Stimulated activated CD4-positive, alpha-beta T cell treated with anti-CD3 and anti-CD28 coated beads, Interleukin-4, amount 100 ng/mL, for 1 hour (primary cell): ENCODE measurements at places on chromosomes 1 and 21.

DNA sequence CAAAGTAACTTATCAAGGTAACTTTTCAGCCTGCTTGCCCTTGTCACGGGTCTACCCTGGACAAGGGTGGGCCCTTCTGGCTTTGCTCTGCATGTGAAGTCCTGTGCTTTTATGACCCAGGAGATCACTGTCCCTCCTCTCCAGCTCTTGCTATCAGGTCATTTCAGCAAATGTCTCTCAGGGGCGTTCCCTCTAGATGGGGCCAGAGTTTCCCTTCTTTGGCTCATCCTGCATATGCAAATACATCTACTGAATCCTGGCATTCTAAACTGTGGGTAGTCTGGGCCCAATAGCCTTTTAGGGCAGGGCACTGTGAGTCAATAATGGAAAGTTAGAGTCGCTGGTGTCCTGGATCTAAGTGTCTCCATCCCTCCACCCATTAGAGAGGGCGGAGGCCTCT lies 366.9 kb upstream of the USP24 start:
- no peak for DNase-seq

DNA sequence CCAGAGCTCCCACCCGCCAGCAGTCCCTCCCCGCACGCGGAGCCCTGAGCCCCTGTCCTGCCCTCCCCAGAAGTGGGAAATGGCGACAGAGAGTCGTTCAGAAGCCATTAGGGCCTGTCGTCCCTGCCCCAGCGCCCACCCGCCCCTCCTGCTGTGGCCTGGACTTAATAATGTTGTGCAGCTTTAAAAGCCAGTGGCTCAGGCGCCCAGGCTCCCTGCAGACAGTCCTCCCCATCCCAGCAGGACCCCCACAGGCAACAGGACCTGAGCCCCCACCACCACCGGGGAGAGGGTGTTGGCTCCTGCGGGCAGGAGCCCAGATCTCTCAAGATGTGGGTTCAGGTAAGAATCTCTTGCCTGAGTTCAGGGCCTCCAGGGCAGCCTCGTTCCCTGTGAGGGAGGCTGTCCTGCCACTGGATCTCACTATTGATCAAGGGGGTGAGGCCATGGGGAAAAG lies 125.3 kb upstream of the RUNX3 start:
- no peak for DNase-seq

DNA sequence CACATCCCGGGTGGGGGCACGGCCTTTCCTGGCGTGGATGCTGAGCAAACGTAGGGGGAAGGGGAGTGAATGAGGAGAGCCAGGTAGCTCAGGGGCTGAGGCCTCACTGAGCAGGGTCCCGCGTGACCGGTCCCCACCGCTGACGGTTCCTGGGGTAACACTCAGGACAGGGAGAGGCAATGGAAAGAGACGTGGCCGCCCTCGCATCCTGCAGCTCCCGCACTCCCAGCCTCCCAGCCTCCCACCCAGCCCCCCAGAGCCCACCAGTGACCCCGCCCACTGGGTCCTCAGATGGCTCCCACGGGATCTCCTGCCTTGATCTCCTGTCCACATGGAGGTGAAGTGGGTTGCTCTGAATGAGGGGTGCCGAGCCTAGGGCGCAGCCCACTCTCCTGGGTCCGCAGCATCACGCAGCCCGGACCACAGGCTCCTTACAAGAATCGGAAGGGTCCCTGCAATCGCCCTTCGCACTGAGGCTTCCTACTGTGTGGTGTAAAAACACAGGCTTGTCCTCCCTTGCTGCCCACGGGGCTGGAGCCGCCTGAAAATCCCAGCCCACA lies 2.4 kb downstream of the TSPEAR start:
- DNase-seq, result no peak

DNA sequence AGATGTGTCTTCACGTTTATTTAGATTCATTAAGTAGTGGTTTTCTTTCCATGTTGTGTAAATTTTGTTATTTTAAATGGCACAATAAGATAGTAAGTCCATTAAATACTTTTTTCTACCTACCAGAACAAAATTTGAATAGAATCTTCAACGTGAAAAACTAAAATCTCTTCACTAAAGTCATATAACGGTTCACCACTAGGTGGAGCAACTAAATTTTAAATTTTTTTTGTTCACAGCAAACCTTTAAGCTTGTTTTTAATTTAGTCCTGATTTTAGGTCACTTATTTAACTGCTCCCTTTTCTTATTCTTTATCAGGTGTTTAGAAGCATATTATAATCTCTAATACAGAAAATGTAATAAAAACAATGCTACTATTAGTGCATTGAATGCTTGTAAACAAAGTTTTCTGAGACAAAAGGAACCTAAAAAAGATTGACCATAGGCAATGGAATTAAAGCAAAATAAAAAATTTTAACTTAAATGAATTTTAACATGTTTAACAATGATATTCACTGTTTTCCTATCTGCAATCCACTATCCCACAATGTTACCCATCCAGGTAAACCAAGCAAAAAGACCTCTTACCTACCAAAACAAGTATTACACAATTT lies 28.3 kb upstream of the PKN2 start:
- no peak for DNase-seq

- DNase-seq, result no peak
Measured at GRCh38 chr1:27517907-27518718, 28.1 kb upstream of the WASF2 start.

- DNase-seq, result no peak
Measured at GRCh38 chr1:35259561-35259960, 8.9 kb upstream of the ZMYM4 start.

DNA sequence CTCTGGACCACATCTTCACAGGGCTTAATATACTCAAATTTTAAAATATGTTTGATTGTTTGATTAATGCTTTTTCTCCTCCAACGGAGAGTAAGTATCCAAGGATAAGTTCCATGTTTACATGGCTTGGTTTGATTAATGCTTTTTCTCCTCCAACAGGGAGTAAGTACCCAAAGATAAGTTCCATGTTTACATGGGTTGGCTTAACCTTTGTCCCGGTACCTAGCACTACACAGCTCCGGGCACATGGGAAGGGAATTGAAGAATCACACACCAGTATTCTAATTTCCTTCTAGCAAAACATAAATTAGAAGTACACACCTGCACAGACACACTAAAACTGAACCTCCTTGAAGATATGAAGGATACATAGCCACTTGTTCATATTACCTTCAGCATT lies 77.5 kb downstream of the ARID4B start:
- DNase-seq, result no peak

DNA sequence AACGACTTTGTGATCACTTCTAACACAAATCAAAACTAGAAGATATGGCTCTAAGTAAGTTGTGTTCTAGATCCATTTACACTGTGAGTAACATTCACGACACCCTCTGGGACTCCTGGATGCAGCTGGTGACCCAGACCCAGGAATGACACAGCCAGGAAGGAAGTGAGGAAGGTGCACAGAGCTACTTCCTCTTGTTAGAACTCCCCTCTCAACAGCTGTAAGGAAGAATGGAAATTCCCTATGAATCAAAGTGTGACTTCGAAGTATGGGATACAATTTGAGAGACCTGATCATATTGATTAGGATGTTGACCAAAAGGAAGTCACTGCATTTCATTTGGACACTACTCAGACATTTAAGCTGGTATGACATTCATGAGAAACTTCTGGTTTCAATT lies 185.3 kb downstream of the NRIP1 start:
- DNase-seq, result no peak

DNA sequence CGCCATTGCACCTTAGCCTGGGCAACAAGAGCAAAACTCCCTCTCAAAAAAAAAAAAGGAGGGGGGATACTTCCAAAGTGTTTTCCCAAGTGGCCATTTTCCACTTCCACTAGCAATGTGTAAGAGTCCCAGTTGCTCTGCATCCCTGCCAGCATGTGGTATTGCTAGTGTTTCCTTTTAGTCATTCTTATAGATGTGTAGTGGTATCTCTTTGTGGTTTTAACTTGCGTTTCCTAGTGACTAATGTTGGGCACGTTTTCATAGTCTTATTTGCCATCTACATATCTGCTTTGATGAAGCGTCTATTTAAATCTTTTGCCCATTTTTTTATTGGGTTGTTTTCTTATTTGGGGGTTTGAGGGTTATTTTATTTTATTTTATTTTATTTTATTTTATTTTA lies 31.1 kb downstream of the INAVA start:
- DNase-seq, result no peak

GRCh38 chr1:244361764-244362473 lies 89.8 kb downstream of the ADSS2 start:
- DNase-seq, result no peak

DNA sequence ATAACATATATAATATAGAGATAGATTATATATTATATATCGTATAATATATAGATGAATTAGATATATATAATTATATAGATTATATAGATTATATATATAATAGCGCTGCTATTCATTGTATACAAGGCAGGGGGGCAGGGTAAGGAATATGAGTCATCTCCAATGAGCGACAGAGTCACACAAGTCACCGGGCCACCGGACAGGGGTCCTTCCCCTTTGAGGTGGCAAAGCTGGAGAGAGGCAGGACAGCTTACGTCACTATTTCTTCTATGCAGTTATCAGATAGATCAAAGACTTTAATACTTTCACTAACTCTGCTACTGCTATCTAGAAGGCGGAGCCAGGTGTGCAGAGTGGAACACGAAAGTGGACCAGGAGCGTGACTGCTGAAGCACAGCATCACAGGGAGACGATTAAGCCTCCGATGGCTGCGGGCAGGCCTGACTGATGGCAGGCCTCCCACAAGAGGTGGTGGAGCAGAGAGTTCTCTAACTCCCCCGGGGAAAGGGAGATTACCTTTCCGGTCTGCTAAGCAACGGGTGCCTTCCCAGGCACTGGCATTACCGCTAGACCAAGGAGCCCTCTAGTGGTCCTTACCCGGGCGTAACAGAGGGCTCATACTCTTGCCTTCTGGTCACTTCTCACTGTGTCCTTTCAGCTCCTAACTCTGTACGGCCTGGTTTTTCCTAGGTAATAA lies 2154.7 kb downstream of the MRPL39 start:
- no peak for DNase-seq

DNA sequence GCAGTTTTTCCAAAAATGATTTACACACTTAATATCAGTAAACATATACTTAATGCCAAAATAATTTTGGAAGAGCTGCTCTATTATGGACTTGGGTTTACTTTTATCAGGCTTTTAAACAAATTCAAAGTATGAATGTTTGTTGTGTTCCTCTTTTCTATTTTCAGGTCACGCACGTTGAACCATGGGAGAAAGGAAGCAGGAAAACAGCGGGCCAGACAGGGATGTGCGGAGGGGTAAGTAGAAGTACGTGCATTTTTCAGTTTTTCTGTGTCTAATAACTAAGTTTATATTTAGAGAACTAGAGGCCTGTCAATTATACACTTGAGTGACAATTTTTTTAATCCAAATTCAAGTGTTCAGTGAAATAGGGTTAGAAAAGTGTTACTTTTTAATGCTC lies 3.4 kb downstream of the PRPF38B start:
- no peak for DNase-seq

GRCh38 chr1:54950369-54951163 lies 29.9 kb upstream of the TMEM61 start:
- DNase-seq, result peak; percentile 27

GRCh38 chr1:236179634-236180033 lies 37.3 kb downstream of the GPR137B start:
- no peak for DNase-seq

- DNase-seq, result no peak
Measured at GRCh38 chr1:92123868-92124267, 43.7 kb downstream of the BTBD8 start.

DNA sequence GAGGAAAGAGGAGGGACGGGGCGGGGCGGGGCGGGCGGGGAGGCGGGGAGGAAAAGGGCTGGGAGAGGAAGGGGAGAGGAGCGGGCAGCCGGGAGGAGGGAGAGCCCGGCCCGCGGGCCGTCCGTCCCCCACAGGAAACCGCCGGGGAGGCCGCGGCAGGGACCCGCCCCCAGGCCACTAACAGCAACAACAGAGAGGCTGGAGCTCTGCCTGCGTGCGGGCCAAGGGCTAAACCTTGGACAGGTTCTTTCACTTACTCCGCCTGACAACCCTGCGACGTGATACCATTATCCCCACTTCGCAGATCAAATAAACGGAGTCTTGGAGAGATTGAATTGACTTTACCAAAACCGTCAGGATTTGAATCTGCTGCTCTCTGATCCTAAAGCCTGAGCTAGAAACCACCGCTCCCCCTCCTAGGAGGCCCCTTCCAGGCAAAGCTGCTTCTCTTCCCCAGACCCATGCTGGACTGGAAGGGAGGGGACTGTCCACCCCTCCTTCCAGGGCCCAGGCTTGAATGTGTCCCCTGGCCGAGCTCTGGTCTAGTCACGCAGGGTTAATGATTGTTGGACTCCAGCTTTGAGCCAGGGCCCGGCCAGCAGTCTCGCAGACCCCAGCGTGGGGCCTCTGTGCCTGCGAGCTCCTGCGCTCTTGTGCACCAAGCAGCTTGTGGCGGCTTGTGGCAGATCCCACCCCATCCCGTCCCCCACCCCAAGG lies at the start of gene EVA1B:
Gene EVA1B (minus strand): TSS at position 10 of the 717 bp plus-strand sequence. CDS start 608 bp downstream, outside the sequence.
- peak; percentile 42 for DNase-seq

- DNase-seq, result no peak
Measured at GRCh38 chr1:213414911-213415310, 363.9 kb downstream of the RPS6KC1 start.

- no peak for DNase-seq
Measured at GRCh38 chr1:53979712-53980450, 33.7 kb downstream of the LRRC42 start.

- DNase-seq, result no peak
Measured at GRCh38 chr1:45793942-45794604, 9.3 kb upstream of the MAST2 start.

- DNase-seq, result no peak
Measured at GRCh38 chr1:245599371-245600174, 444.8 kb downstream of the KIF26B start.

- DNase-seq, result no peak
Measured at GRCh38 chr21:46185716-46186115, 1.5 kb upstream of the SPATC1L start.

DNA sequence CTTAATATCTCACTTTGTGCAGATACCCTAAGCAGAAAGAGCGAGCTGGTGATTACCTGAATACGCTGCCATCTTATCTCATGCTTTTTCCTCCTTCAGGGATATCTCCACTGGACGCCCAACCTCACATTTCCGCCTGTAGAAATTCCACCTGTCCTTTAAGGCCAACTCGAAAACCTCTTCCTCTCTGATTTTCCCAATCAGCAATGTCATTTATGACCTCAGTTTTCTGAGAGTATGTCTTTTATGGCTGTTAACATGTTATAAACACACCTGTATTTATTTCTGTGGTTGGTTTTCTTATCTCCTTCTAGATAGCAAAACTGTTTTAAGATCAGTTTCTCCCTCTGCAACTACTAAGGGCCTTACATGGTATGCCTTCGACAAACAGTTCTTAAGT lies 41.1 kb downstream of the CD34 start:
- DNase-seq, result no peak

GRCh38 chr21:42040411-42041180 lies 30.4 kb upstream of the ZBTB21 start:
- DNase-seq, result no peak
